Mammary microvascular endothelial cell (primary cell): ENCODE measurements at places on chromosomes 7 and 10. TPM values are rescaled to one million over a fixed set of nuclear protein-coding genes. Genes with fewer than 3 reads are reported as not detected.

The LDB3 gene
- not detected in 2 replicates for total RNA-seq

The TRIM50 gene
- total RNA-seq: not detected in 2 replicates

The PLXNA4 gene
- 2.2 and 3.7 TPM in 2 replicates for total RNA-seq

The ODAD2 gene
- 1.7 and 4.5 TPM in 2 replicates for total RNA-seq

The CTTNBP2 gene
- 0.27 TPM in 1 of 2 replicates, not detected in the other for total RNA-seq

The RPP38 gene
- total RNA-seq: 5.4 and 6.5 TPM in 2 replicates

The BHLHA15 gene
- total RNA-seq: 0.27 and 3.1 TPM in 2 replicates

The SERPINE1 gene
- total RNA-seq: 1,812 and 1,952 TPM in 2 replicates
